ENCODE measurements at places on chromosomes 5 and 9.

DNA sequence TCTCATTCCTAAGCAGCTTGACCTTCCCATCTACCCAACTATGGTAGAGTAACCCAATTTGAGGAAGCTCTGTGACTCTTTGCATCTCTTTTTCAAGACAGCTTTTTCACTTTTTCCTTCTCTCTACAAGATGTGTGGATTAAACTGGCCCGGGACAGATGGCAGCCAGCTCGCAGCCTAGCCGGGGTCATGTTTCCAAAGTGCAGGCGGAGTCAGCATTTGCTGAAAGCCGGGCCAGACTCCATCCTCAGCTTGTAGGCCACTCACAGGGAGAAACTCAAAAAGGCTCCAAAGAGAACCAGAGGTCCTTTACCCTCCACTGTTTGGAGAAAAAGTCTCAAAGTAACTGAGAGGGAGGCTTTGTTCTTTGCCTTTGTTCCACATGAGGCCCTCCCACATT lies 286.8 kb upstream of the PANK3 start:
- no peak for DNase-seq

GRCh38 chr9:93064392-93065134 lies 6.1 kb downstream of the SUSD3 start:
- no peak for DNase-seq

DNA sequence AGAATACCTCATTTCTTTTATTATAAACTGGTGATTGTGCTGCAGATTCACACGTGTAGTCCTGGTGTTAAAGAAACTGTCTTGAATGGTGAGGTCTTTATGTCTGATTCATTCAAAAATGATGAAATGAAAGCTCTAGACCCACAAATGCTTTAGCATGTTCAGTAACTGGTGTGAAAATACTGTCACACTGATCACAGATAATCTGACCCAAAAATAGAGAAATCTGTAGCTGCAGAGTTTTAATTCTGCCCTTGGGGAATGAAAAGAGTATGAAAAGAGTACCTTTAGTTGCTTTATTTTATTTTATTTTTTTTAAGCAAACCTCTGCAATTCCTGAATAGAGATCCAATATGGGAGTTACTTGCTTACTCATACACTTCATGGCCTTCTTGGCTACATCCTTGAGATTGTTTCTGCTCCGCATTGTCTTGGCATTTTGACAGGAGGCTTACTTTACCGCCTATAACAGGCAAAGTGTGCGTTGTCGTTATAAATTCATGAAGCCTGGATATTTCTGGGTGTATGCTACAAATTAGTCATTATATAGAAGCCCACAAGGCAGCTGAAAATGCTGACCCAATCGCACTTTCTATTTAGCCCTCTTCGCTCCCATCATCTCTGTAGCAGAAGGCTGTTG lies 2.7 kb downstream of the RGMB start:
- peak; percentile 50 for DNase-seq

GRCh38 chr9:115226152-115226551 lies 108.2 kb upstream of the TNC start:
- DNase-seq, result no peak

DNA sequence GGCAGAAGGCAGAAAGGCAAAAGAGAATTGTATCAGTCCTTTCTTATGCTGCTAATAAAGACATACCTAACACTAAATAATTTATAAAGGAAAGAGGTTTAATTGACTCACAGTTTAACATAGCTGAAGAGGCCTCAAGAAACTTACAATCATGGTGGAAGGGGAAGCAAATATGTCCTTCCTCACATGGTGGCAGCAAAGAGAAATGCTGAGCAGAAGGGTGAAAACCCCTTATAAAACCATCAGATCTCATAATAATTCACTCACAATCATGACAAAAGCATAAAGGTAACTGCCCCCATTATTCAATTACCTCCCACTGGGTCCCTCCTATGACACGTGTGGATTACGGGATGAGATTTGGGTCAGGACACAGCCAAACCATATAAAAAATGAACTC lies 312.5 kb upstream of the PTGER4 start:
- DNase-seq, result no peak

DNA sequence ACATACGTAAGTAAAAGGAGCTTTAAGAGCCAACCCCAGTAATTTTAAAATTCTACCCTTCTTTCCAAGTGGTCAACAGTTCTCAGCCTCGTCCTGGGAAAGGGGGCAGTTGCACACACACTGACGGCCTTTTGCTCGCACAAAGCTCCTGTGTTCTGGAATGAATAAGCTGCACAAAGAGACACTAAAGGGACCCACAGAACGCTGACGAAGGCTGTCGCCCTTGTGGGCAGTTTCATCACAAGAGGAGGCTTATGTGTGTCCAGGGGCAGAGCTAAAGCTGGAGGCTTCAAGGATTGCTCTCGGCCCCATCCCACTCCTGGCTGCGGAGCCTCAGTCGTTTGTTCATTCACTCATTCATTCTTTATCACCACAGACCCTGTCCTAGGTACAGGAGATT lies 67.0 kb upstream of the NEK6 start:
- no peak for DNase-seq

Data from MG63 (cell line).